ENCODE measurements at places on chromosomes 7 and 10.
A peak's percentile ranks its signal among the peaks of the same experiment; 100 is the strongest.

GRCh38 chr10:33237736-33238624 is 96.5 kb downstream of the NRP1 start:
- DNase-seq: no peak

- no peak for DNase-seq
These were observed 1140.7 kb upstream of the LRRN3 start for GRCh38 chr7:109950256-109950655.

GRCh38 chr10:3762309-3762708 is 22.7 kb downstream of the KLF6 start:
- DNase-seq: no peak

DNA sequence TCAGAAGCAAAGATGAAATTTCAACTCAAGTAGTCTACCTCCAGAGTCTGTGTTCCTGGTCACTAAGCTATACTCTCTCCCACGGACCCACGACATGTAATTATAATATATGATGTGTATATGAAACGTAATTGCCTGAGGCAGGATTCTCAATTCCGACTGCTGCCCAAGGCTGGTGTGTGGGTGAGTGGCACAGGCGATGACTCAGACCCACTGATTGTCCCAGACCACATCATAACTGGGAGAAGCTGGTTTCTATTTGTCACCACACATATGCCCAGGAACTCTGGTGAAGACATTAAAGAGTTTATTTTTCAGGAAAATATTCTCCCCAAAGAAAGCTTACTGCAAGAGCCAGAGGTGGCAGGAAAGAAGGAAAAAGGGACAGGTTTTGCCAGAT is 219.3 kb downstream of the JAZF1 start:
- DNase-seq: no peak

DNA sequence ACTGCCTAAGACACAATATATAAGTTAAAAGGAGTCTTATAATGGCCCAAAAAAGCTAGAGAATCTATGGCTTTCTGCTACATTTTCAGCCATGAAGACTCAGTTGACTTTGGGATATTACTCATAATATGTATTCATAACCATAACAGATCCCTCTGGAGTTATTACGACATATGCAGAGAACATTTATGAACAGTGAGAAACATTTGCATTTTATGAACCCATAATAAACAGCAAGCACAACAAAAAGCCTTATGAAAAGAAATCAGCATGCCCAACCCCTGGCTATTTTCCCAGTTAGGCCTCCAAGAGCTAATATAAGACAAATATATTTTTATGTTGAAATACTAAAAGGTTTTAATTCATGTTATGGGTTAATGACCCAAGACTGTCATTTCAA is 52.4 kb downstream of the ARMH3 start:
- DNase-seq: no peak

- no peak for DNase-seq
These were observed 20.5 kb upstream of the VWDE start for GRCh38 chr7:12423997-12424745.

GRCh38 chr10:103493362-103493915 is at the start of gene NEURL1:
Gene NEURL1, plus strand, starts transcription at chr10:103493705. Its CDS starts 683 bp downstream, at chr10:103494388.
- no peak for DNase-seq

DNA sequence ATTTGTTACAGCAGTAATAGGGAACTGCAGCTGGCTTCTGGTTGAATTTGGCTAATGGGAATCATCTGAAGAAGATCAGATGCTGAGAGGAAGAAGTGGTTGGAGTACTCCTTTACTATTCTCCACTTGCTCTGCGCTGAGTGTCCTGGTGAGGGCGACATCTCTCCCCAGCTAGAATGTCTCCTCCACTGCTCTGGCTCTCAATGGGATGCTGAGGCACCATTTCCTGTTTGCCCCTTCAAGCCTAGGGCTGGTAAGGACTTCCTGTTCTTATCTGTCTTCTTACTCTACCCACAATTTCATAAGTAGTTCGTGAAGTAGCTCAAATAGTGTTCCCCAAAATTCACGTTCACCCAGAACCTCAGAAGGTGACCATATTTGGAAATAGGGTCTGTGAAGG is 43.2 kb upstream of the TES start:
- DNase-seq: no peak

DNA sequence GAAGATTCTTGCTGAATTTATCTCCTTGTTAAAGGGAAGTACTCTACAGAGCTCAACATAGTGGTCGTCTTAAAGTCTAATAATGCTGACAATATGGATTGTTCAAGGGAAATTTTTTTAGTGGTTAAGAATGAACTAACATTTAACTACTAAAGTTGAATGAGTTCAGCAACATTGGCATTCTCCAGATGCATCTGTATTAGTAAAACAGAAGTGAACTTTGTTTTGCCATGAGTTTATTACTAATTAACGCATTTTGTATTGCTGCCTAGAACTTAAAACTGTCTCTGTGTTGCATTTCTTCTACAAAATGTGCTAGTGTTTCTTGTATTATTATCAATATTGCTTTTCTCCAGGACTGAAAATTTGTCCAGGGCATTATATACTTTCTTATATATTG is 67.5 kb downstream of the C1GALT1 start:
- no peak for DNase-seq

GRCh38 chr7:27175626-27176523 is 1.8 kb upstream of the HOXA10 start:
- no peak for DNase-seq

- no peak for DNase-seq
These were observed 140.4 kb upstream of the NPS start for GRCh38 chr10:127408733-127409132.

DNA sequence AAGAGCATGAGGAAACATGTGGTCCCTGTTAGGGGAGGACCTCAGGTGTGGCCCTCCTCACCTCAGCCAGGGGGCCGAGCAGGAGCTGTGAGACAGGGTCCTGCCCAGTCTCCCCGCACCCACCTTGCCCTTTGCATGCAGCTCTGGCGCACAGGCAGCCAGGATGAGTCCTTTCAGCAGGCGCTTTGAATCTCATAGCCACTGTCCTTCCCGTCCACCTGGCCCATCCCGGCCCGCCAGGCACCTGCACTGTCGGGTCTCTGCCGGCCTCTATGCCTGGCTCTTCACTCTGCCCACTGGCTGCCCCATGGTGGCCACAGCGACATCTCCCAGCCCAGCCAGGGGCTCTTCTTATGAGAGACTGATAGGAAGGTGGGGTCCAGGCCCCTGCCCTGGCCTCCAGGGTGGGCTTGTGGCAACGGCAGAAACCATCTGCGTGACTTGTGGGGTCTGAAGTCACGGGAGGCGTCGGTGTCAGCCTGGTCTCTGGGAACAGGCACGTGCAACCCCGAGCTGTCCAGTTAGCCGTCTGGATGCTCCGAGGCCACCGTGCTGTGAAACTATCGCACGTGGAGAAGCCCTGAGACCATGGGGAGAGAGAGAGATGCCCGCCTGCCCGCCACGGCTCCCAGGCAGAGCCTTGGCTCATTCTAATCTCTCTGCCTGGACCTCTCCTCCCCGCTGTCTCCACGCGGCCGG is 37.4 kb downstream of the FOXL3 start:
- DNase-seq: no peak

DNA sequence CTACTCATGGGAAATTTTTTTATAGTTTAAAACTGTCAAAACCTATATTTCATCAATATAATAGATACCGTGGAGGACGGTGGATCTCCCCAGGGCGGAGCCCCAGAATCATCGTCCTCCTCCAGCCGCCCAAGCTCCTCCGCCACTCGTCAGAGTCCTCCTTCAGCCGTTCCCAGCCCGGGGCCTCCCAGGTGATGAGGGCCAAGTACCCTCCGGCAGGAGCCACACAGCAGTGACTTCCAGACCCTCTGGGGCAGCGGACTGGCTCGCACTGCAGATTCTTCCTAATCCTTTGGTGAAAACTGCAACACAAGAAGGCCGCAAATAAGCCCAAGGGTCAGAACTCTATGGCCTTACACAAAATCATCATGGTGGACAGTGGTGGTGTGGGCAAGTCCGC is 26.8 kb upstream of the ABCB5 start:
- no peak for DNase-seq

DNA sequence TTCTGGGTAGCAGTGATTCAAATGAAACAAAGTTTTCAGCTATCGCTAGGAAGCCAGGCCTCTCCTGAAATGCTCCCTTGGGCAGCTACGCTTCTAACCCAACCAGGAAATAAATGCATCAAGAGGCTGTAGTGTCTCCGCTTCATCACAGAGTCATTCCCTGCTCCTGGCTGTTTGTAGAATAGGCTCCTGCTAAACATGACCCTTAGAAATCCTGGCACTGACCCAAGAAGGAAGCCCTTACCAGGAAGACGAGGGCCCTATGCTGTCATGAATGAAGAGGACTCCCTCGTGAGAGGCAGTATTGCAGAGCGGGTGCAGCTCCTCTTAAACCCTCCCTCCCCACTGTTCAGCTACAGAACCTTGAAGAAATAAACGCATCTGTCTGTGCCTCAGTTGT is 48.3 kb downstream of the NOD1 start:
- no peak for DNase-seq

GRCh38 chr7:71266912-71267311 is 135.0 kb downstream of the GALNT17 start:
- DNase-seq: no peak

GRCh38 chr10:63522277-63522687 is 1.1 kb downstream of the REEP3 start:
- no peak for DNase-seq

DNA sequence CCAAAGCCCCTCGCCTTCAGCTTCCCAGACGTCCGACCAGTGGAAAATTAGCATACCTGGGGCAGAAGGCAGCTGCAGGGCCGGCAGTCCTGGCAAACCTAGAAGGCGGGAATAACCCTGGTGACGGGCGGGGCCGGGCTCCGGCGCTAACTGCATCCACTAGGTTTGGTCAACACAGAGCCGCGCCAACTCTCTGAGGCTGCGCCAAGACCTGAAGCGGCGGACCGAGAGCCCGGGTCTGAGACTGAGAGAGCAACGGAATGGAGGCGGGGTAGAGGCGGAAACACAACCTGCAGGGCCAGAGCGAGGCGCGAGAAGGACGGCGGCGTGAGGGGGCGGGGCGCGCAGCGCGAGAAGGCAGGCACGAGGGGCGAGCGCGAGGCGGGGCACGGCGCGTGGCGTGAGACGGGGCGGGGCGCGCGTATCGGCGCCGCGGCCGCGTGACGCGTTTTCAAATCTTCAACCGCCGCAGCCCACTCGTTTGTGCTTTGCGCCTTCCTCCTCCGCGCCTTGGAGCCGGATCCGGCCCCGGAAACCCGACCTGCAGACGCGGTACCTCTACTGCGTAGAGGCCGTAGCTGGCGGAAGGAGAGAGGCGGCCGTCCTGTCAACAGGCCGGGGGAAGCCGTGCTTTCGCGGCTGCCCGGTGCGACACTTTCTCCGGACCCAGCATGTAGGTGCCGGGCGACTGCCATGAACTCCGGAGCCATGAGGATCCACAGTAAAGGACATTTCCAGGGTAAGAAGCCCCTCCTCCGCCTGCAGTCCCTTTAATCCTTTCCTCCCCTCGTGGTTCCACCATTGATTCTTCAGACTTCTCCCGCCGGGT is at the start of the genes DBF4 and SLC25A40:
Gene DBF4, plus strand, starts transcription at position 454 of the 829 bp plus-strand sequence. Its CDS starts 240 bp downstream, at position 694.
Gene SLC25A40, minus strand, starts transcription at position 321 of the 829 bp plus-strand sequence. CDS start 17,633 bp downstream, outside the sequence.
- DNase-seq: peak; percentile 95

DNA sequence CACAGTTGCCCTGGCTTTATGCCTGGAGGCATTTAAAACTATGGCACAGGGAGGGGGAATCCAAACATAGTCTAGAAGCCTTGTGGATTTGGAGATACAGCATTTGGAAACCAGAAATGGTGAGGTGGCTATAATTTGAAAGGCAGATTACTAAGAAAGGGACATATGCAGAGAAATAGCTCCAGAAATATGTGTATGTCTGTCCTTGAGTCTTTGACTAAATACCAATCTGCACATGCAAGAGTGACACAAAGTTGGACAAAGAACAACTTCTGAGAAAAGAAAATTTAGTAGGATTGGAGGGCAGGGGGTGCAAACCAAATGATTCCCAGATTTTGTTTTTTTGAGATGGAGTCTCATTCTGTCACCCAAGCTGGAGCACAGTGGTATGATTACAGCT is 229.6 kb downstream of the TMEM26 start:
- DNase-seq: no peak

GRCh38 chr7:127644484-127644883 is 7.5 kb upstream of the SND1 start:
- DNase-seq: no peak

DNA sequence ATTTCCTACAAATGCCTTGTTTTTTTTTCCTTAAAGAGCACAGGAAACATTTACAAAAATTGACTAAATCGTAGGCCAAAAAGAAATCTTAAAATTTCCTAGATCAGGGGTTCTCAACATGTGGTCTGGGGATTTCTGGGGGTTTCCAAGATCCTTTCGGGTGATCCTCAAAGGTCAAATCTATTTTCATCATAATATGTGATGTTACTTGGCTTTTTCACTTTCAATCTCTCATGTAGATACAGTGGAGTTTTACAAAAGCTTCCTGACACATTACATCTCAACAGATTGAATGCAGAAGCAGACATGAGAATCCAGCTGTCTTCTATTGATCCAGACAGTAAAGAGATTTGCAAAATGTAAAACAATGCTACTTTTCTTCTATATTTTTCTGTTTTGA is 497.3 kb downstream of the INHBA start:
- no peak for DNase-seq

GRCh38 chr10:88069338-88069737 is 205.9 kb downstream of the PTEN start:
- DNase-seq: no peak

DNA sequence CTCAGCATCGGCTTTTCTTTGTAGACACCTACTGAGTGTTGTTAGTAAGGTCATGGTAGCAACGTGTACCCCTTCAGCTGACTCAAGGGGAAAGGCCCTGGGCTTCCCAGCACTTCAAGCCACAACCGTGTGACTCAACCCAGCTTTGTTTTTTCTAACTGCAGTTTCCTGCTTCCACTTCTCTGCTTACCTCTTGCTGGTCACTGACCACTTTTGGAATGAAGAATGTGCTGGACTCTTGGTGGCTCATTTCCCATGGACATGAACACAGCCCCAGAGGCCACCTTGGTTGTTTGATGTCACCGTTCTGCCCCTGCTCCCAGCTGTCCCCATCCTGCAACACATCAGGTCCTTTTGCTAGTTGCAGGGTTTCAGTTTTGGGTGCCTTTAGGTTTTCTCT is 69.5 kb upstream of the ZNF438 start:
- peak; percentile 10 for DNase-seq

DNA sequence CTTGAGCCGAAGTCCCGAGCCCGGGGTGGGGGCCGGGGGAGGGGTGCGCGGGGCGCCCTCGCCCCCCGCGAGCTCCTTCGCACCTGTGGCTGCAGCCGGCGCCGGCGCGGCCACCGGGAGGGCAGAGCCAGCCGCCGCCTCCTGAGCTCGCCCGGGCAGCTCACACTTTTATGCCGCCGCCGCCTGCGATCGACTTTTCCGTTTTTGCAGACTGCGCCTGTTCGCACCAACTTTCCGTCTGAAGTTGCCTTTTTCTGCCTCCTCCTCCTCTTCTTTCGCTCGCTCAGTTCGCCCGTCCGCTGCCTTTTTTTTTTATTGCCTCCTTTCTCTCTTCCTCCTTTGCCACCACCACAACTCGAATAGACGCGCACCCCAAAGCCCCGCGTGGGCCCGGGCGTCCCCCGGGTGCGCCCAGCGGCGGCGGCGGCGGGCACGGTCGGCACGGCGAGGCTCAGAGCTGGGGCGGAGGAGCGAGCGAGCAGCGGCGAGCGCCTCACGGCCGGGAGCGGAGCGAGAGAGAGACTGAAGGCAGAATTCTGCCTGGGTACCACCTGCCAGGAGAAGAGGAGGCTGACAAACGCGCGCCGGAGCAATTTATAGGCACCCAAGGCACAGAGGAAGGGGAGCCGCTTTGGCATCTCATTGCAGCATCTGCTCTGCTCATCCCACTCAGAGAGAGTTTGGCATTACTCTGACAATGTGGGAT is at the start of gene C1QL3:
Gene C1QL3, minus strand, starts transcription at position 569 of the 706 bp plus-strand sequence. CDS start 814 bp downstream, outside the sequence.
- no peak for DNase-seq
